ENCODE measurements at places on chromosomes 11 and 22. TPM values are rescaled to one million over a fixed set of nuclear protein-coding genes. Genes with fewer than 3 reads are reported as not detected.

Gene GAB4
- total RNA-seq: not detected

Gene KCTD17
- 30.2 TPM for total RNA-seq

Gene BCO2
- total RNA-seq: 1.1 TPM

Gene RAG1
- total RNA-seq: 0.85 TPM

Gene PITPNB
- 24.9 TPM for total RNA-seq

Gene FGF4
- not detected for total RNA-seq

Gene STK33
- 0.49 TPM for total RNA-seq

Data from hair follicle dermal papilla cell (primary cell).